ENCODE measurements at places on chromosomes 7 and 10.
A peak's percentile ranks its signal among the peaks of the same experiment; 100 is the strongest.

DNA sequence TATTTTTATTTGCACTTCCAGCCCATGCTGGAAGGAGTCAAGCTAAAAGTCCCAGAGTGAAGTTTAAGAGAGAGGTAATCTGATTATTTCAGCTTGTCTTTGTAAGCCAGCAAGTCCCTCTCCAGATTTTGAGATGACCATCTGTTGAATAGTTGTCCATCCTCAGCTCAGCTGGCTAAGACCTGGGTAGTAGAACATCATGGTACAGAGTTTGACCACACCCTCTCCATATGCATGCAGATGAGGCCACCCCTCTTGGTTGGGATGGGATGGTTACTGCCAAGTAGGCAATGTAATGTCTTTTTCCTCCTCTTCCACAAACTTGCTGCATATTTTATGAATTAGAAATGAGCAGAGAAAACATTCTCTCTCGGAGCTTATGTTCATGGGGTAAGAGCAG, 639.8 kb downstream of the SORCS3 start:
- DNase-seq, result no peak

DNA sequence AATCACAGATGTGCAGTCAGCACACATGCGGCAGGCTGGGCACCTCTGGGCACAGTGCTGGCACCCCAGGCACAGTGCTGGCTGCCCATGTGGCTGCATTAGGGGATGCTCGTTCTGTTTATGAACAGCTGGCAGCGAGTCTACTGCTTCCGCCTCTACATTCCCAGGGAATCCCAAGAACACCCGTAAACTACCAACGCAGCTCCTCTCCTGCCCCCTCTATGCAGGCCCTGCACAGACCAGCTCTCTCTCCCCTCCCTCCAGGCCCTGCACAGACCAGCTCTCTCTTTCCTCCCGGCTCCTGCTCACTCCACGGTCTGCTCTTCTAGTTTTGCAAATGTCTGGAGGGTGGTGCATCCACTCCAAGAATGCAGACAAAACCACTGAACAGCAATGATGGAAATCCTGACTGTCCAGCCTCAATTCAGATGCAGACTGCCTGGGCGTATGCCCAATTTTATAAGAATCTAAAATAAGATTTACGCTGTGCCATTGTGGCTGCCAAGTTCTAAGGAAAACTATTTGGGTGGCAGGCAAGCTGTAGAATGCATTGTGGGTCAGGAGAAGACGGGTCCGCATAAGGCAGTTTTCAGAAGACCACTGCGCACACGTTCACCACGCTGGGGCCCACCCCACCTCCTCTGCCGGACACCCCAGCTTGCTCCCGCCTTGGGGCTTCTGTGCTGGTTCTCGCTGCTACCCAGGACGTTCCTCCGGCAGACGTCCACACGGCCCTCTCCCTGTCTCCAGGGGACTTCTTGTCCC, 234.6 kb downstream of the ZMYND11 start:
- DNase-seq, result peak; percentile 20

DNA sequence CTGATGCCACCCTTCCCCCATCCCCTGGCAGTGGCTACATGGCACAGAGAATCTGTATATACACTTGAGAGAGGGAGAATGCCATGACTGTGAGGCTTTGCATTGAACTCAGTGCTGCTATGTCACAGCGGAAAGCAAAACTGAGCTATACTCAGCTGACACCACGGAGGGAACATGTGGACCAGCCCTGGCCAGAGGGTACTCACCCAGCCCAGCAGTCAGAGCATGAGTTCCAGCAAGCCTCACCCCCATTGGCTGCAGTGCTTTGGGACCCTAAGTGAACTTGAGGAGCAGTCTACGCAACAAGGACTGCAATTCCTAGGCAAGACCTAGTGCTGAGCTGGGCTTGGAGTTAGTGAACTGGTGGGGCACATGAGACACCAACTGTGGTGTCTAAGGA, 10.3 kb upstream of the AOC1 start:
- DNase-seq, result no peak

DNA sequence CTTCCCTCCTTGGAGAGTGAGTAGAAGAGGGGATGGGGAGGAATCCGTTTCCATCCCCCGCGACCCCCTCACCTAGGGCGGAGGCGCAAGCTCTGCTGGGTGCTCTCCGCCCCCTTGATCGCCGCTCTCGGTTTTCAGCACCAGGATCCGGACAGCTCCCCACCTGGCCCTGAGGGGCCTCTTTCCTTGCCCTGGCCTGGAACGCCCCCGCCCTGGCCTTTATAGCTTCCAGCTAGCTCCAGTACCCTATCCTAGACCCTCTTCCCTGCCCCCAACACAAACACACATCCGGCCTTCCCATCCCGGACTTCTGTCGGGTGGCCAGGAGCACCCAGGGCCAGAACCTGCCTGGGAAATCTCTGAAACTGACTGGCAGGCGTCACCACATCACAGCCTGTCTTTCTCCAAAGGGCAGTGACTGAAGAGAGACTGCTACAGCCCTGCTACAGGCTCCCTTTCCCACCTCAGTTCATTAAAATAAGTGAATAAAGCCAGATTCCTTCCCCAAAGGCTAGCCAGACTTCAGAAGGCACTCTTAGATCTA, 72.3 kb upstream of the LEP start:
- no peak for DNase-seq

DNA sequence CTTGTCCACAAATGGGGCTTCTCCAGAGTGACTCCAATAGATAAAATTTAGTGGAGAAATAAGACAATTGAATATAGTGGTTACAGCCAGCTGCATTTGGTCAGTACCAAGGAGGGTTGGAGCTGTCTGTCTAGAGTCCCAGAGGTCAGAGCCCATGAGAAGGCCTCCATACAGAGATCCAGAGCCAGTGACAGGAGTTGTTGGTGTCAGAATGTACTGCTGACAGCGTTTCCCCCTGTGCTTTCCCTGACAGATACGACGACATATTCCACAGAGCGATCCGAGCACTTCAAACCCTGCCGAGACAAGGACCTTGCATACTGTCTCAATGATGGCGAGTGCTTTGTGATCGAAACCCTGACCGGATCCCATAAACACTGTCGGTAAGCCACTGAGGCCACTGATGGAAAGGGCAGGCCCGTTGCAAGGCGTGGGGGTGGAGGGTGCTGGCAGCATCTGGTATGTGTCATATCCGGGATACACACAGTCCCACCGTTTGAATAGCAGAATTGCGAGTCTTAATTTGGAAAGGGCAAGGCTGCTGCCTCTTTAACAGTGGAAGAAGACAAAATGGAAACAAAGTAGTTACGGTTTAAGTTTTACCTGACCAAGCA, 483.6 kb downstream of the NRG3 start:
- no peak for DNase-seq
